ENCODE measurements at places on chromosomes 3 and 15.

- DNase-seq, result no peak
Observed at GRCh38 chr15:79316864-79317263, 6.0 kb downstream of the TMED3 start.

DNA sequence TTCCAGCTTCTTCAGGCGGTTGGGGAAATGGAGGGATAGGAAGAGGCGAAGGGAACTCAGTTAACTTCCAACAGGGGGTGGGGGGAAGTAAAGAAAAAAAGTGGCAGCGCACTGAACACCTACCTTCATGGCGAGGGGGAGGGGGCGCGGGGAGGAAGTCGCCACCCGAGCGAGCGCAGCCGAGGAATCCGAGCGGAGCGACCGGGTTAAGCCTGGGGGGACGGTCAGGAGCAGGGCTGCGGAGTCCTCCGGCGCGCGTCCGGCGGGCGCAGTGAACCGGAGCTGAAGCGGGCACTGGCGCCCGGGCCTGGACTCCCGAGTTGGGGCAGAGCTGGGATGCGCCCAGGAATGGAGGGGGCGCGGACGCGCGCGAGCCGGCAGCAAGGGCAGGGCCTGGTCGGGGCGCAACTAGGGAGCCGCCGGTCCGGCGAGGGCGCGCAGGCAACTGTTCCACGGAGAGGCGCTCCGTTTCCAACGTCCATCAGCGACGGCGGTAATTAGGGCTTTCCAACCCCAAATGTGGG is at the start of gene WNT5A:
WNT5A (minus strand) TSS at position 450 of the 524 bp plus-strand sequence; CDS start at position 129, 321 bp downstream.
- DNase-seq, result no peak

DNA sequence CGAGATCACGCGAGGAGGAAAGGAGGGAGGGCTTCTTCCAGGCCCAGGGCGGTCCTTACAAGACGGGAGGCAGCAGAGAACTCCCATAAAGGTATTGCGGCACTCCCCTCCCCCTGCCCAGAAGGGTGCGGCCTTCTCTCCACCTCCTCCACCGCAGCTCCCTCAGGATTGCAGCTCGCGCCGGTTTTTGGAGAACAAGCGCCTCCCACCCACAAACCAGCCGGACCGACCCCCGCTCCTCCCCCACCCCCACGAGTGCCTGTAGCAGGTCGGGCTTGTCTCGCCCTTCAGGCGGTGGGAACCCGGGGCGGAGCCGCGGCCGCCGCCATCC is 1.1 kb upstream of the SETD5 start:
- DNase-seq, result no peak

DNA sequence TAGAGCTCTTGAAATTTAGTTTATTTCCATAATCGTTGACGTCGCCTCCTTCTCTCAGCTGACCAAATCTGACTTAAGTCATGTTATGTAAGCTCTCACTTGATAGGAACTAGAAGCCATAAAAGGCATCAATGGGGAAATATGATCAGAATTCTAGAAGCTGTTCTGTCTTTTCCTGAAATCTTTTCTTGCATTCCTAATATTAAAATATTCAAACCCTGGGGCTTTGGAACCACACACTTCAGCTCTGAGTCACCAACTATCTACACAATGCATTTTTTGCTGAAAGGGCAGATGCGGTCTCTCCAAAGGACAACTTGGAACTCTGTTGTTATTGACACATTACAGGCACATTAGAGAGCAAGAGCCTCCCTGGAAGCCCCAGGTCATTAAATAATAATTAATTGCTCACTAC is 91.3 kb downstream of the LARS2 start:
- DNase-seq, result no peak

All from stimulated activated CD8-positive, alpha-beta memory T cell treated with anti-CD3 and anti-CD28 coated beads, Interleukin-15, amount 100 ng/mL, for 24 hours (primary cell).